T-cell (primary cell): ENCODE measurements at places on chromosomes 12 and 14. TPM values are rescaled to one million over a fixed set of nuclear protein-coding genes. Genes with fewer than 3 reads are reported as not detected.
A peak's percentile ranks its signal among the peaks of the same experiment; 100 is the strongest.

- no peak overlapping the region for H3K27ac ChIP-seq
- H3K27me3 ChIP-seq = peaks cover 4% of the 10 kb centered on the region
- no peaks in the 10 kb centered on the region for H3K4me1 ChIP-seq
- no peak overlapping the region for H3K4me3 ChIP-seq
- no peak for DNase-seq
These were observed 379.6 kb downstream of the LRIG3 start for GRCh38 chr12:58540480-58541299.

DNA sequence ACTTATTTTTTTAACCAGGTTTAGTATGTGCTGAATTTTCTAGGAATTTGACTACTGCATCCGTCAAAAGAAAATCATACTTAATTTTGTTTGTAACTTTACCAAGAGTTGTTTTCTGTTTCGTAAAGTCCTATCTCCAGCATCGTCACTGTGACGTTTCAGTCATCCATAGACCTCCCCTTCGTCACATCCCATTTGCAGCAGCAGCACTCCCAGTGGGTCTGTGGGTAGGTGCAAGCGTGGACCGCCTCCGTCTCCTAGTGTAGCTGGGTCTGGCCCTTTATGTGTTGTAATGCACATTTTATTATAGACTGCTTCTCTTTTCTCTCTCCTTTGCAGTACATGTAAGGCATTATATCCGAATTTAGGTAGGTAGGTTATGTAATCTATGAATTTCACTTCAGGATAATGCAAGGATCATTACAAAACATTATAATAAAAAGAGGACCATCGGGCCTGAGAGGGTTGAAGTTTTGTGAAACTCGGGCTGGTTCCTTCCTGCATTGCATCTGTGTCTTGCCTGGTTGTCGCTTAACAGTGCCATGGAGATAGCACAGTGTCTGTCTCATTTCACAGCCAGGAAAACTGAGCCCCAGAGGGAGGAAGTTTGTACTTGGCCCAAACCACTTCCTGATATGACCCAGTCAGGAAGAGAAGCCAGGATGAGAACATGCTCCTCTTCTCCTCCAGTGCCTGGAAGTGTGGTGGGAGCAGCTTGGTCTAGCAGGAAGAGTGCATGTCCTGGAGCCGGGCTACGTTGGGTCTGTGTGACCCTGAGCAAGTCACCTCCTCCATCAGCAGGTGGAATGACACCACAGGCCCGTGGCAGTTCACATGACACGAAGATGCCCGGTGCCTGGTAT, 41.3 kb downstream of the EVL start:
- H3K27me3 ChIP-seq = no peaks in the 10 kb centered on the region
- peak overlapping the region; percentile 81 for H3K27ac ChIP-seq
- peaks cover 94% of the 10 kb centered on the region for H3K36me3 ChIP-seq
- peak; percentile 62 for DNase-seq
- peaks cover 92% of the 10 kb centered on the region for H3K4me1 ChIP-seq

GRCh38 chr14:67575684-67576083, 24.4 kb downstream of the PIGH start:
- DNase-seq = no peak
- H3K27me3 ChIP-seq = no peaks in the 10 kb centered on the region
- no peak overlapping the region for H3K27ac ChIP-seq
- no peaks in the 10 kb centered on the region for H3K4me1 ChIP-seq
- no peaks in the 10 kb centered on the region for H3K36me3 ChIP-seq

- no peak overlapping the region for H3K27ac ChIP-seq
- H3K27me3 ChIP-seq = no peaks in the 10 kb centered on the region
- no peaks in the 10 kb centered on the region for H3K36me3 ChIP-seq
- no peak overlapping the region for H3K4me3 ChIP-seq
- H3K4me1 ChIP-seq = no peaks in the 10 kb centered on the region
These were observed 381.6 kb downstream of the DUSP6 start for GRCh38 chr12:88970740-88971139.

KRT80 gene
- total RNA-seq = not detected

DNA sequence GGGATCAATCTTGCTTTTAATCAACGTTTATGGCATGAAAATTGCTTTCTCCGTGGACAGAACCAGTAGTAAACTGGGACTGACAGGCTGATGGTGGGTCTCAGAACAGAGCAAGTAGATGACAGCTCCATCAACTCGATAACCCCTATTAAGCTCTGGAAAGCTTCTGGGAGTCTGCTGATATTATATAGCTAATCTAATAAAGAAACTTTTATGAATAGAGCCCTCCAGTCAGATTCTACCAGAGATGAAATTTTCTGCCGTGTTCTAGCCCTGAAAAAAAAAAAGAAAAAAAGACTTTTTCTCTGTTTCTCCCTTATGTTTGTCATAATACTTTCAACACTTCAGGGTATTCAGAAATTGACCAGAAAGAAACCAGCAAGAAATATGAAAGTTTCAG, 171.6 kb downstream of the APAF1 start:
- H3K27ac ChIP-seq = no peak overlapping the region
- no peaks in the 10 kb centered on the region for H3K4me1 ChIP-seq
- no peak overlapping the region for H3K4me3 ChIP-seq
- H3K27me3 ChIP-seq = no peaks in the 10 kb centered on the region
- no peaks in the 10 kb centered on the region for H3K36me3 ChIP-seq
- DNase-seq = no peak
